ENCODE measurements at places on chromosomes 1 and 21. TPM values are rescaled to one million over a fixed set of nuclear protein-coding genes. Genes with fewer than 3 reads are reported as not detected.

B3GALT6 gene
- 15.5 TPM for total RNA-seq

CD48 gene
- total RNA-seq: 9.9 TPM

RNU1-1 gene
- total RNA-seq: under 0.01 TPM

ZDHHC18 gene
- 29.9 TPM for total RNA-seq

CELA2B gene
- total RNA-seq: not detected

DNA sequence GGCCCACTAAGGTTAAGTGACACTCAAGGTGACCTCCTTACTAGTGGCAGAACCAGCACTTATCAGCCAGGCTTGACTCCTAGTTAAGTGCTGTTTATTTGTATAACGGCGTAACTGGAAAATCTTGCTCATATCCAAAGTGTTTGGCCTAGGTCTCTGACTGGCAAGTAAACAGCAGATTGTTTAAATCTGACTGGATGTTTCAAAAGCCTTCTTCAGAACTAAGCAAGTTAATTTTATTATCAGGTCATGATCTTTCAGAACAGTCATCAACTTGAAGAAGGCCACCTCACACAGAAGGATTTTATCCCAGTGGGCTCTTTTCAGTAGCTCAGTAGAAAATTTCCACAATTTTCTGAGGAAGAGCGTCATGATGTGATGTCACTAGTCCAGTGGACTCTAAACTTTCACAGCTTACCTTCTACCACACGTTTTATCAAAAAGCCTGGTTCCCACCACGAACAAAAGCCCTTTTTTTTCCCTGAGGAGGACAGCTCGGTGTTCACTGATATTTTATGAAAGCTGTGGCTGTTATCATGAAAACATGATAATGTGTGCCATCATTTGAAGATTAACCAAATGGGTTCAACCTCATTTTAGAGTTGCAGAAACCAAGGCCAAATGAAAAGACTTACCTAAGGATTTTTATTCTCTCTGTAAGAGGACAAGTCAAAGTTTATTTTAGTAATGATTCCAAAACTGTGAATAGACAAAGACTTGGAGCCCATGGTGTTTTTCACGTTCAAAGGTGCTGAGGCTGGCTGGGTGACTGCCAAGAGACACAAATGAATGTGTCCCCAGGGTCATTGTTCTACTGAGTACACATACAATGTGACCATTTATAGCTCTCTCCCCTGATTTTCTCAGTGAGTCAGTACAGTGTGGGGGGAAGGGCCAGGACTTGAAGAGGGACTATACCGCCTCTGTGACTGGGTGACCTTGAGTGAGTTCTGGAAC is 9.1 kb downstream of the SGIP1 start:
- peak; percentile 84 for DNase-seq

GRCh38 chr1:205124726-205125125 is 2.9 kb upstream of the RBBP5 start:
- DNase-seq: no peak

DNA sequence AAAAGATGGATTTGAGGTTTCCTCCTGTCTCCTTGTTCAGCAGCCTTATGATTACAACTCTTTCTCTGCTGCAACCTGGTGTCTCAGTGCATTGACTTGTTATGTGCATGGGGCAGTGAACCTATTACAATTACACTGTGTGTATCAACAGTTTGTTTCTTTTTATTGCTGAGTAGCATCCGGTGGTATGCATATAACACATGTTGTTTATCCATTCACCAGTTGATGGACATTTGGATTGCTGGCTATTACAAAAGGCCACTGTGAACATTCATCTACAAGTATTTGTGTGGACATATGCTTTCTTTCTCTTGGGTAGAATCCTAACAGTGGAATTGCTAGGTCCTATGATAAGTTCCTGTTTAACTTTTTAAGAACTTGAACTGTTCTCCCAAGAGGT is 65.9 kb downstream of the FMO4 start:
- no peak for DNase-seq

DNA sequence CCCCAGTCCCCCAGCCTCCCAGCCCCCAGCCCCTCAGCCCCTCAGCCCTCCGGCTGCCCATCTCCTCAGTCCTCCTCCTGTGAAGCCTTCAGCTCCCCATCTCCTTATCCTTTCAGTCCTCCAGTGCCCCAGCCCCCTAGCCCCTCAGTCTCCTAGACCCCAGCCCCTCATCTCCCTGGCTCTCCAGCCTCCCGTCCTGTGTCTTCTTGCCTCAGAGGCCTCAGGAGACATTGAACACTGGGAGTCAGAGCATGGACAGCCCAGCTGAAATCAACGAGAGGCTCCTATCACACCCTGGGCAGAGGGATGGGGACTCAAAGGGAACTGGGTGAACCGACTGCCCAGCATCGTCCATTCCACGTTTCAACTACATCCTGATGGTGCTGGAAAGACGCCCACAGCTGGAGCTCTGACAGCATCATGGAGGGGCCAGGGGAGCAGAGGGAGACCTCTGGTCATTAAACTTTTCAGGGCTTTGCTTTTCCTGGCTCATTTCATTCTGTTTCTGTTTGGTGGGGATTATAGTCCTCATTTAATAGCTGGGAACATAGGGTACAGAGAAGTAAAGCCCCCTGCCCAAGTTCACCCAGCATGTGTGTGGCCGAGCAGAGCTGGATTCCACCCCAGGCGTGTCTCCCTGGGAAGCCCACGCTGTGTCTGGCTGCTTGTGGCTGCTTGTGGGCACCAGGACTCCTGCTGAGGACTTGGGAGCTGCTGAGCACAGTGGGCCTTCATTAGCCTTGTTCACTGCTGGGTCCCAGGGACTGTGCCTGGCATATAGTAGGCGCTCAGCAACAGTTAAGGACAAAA is 396.7 kb downstream of the PTPRU start:
- DNase-seq: no peak

GRCh38 chr1:19932866-19933265 is 9.4 kb upstream of the PLA2G2E start:
- no peak for DNase-seq

DNA sequence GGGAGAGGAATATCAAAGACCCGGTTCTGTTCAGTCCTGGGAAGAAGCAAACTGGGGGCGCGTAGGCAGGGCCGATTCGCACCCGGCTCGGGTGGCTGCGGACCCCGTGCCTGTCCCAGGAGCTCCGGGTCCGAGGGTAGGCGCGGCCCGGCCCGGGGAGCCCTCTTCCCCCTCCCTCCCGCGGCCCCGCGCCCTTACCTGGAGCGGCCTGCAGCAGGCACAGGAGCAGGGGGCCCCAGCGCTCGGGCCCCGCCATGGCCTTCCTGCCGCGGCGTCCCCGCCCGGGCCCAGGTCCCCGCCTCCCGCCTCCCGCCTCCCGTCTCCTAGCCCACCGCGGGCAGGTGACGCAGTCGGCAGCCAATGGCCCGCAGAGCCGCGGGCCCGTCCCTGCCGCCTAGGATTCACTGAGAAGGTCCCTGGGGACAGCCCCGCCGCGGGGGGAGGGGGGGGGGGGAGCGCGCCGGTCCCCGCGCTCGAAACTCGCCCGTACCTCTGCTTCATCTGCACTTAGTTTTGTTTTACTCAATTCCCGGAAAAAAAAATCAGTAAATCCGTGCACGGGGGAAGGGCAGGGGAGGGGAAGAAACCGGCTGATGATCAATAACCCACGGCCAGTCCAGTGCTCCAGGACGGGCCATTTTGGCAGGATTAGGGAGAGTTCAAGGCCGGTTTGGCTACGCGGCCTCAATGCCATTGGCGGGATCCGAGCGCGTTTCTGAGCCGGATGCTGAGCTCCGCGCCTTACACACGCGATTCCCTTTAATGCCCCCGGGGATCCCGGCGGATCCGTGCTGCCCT is at the start of gene IFNLR1:
Gene IFNLR1 (minus strand): TSS at position 297 of the 798 bp plus-strand sequence. CDS start 41 bp downstream, at position 256.
- no peak for DNase-seq

GRCh38 chr1:14836426-14837140 is 238.1 kb downstream of the KAZN start:
- no peak for DNase-seq

GRCh38 chr1:48472638-48473037 is 634 bp upstream of the SPATA6 start:
- no peak for DNase-seq

DNA sequence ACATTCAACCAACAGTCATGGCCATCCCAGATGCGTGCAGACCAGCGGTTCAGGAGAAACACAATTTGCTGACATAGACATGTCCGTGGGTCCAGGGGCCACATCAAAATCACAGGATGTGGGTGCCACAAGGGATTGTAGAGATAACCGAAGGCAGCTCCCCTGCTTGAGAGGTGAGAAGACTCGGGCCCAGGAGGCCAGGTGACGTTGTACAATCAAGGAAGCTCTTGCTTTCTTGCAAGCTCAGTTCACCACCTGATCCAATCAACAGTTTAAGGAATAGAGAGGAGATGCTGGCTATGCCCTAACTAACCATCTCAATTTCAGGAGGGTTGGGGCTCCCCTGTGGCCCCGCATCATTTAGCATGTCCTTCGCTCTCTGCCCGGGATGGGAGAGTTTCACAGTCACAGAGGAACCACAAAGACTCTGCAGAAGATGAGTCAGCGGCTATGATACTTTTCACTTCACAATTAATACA is 19.5 kb downstream of the UBASH3A start:
- DNase-seq: no peak

- no peak for DNase-seq
These were observed 54.1 kb downstream of the ARHGAP29 start for GRCh38 chr1:94183197-94183815.

DNA sequence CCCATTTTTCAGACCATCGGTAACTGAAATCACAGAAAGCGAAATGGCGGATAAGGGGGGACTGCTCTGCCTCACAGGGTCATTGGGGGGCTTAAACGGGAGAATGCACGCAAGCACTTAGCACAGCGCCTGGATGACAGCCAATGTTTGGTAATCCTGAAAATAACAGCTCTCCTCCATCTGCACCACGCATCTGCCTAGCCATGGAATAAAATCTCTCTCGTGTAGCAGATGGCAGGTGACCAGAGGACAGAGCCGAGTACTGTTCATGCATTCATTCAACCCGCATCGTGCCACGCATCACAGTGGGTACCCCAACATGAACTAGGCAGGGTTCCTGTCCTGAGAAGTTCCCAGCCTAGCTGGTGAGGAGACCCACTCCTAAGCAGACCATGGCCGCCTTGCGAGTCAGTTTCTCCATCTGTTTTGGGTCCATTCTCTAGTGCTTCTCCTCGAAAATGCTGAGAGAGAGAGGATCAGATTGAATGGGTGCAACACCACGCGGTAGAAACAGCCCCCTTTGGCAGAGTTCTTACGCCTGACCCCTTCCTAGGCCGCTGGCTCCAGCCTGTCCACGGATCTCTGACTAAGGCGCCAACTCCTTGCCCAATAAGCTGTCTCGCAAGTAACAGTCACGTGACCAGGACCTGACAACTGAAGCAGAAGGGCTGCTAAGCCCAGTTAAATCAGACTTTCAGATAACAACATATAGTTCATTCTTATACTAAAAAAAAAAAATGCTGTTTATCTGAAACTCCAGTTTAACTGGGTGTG is 7.3 kb downstream of the SLC1A7 start:
- DNase-seq: no peak

DNA sequence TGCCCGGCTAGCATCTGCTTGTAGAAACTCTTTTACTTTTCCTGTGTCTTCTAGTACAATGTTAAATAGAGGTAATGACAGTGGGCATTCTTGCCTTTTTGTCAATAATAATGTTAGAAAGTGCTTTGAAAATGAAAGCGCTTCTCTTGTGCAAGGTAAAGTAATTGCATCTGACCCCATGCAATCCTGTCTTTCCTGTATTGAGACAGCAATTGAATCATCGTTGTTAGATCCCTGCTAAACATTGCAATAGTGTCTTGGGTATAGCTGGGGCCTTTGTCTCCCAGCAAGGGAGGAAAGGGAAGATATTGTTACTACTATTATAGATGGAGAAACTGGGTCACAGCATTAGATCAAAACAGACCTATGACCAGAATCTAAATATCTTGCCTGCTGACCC is 80.9 kb downstream of the TLR5 start:
- DNase-seq: no peak

- no peak for DNase-seq
These were observed 8.0 kb downstream of the CCDC17 start for GRCh38 chr1:45615885-45616284.

DNA sequence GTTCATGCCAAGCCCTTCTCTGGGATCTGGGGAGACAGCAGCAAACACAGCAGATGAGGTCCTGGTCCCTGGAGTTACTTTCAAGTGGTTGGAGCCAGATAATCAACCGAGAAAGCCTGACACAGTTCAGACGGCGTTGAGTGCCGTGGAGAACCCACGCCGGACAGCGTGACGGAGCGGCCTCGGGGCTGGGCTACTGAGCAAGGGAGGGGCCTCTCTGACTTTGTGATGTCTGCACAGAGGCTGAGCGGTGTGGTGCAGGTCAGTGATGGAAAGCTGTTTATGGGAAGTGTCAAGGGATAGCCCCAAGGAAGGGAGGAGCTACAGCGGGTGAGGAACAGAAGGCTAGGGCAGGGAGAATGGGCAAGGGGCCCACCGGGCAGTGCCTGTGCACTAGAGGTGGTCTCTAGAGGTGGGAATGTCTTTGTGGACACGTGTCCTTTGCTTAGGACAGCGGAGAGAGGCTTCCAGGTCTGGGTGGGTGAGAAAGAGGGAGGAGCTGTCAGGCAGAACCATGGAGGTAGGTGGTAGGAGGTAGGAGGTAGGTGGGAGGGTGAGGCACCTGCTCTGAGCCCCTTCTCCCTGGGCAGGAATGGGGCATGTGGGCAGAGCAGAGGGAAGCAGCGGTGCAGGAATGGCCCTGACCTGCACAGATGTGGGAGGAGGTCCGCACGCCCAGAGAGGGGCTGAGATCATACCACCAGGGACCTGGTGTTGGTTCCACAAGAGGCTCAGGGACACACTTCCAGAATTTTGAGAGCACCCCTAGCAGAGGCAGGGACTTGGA is 62.8 kb downstream of the RUNX3 start:
- no peak for DNase-seq

DNA sequence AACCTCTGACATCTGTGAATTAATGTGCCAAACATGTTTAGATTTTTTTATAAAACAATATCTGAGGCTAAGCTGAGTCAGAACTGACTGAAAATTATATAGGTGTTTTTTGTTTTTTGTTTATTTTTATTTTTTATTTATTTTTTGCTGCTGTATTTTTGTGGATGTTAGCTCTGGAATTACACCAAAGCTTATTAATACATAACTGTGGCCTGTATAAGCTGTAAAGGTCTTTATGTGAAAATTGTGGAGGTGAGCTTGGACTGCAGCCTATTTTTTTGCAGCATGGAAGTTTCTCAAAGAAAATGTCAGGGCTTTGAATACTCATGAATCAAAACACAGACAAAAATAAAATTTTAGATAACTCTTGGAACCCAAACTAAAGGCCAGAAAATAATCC is 199.8 kb downstream of the CHRM3 start:
- no peak for DNase-seq

DNA sequence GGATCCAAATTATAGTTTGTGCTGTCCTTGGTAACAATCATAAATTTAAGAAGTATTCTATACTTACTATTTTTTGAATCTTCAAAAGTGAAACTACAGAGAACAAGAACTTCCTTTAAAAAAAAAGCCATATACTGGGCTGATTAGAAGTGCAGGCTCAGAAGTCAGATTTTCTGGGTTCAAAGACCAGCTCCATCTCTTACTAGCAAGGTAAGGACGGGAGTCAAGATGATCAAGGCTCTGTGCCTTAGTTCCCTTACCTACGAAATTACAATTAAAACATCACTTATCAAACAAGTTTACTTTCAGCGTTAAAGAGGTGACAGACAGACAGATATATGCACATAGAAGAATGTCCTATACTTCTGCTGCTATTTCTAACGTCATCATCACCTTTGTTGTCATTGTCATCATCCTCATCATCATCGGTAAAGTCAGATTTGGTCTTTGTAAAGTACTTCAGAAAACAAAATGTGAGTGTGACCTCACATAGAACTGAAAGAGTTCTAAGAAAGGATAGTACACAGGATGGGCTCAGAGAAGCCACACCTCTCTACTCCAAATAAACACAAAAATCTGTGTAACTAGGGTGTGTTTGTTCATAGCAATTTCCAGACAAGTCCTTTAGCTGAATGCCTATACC is 178.7 kb downstream of the VAV3 start:
- DNase-seq: no peak

GRCh38 chr1:118123116-118123839 is 61.8 kb downstream of the SPAG17 start:
- DNase-seq: no peak
